ENCODE measurements at places on chromosomes 7 and 10.

DNA sequence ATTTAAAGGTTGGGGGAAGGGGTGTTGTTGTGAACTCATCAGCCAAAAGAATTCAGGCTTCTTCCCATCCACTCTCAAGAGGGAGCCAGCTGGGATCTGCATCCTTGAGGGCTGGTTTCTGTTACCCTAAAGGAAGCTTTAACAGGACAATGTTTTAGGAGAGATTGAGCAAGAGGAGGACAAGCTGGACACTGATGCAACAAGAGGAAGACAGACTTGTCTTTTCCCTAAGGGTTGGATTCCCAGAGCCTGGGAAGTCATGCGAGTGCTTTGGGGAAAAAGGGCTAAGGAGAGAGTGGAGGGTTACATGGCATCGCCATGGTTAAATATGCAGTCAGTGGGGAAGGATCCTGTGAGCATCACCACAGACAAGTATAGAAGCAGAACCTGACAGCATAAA lies 47.6 kb upstream of the PDE1C start:
- no peak for DNase-seq

DNA sequence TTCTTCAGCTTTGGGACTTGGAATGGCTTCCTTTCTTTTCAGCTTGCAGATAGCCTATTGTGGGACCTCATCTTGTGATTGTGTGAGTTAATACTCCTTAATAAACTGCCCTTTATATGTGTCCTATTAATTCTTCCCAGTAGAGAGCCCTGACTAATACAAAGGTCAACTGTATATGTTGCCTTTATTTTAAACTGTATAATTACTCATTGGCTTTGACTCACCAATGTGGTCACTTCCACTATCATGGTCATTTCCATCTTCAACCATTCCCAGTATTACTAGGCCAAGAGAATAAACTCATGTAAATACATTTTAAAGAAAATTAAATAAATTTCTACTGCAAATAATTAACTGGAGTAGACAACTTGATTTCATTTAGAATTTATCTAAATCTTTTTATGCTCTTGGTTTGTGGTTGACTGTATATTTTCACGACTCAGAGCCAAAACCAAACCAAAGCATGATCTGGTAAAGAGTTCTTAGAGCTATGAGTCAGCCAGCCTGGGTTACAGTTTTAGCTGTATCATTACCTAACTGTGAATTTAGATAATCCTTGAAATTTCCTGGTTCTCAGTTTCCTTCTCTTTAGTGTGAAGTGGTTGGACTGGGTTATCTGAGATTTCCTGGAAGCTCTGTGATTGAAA lies 188.4 kb downstream of the PPP1R3A start:
- no peak for DNase-seq

DNA sequence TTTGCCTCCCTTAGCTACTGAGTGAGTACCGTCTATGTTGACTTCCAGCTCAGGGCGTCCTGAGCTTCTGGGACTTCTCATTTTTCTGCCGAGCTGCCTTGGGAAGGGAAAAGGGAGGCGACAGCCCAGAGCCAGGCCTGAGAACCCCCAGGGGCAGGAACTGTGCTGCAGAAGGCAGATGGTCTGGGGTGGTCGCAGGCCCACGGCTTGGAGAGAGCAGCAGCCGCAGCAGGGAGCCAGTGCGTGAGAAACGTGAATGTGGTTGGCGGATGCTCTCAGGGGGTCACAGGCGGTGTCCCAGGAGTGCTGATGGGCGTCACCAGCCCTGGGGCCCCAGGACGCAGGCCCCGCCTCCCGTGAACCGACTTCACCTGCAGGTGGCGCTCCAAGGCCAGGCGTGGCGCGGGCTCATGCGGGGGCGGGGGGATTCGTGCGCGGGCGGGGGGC lies 9.2 kb upstream of the PWWP2B start:
- DNase-seq: peak; percentile 87

- DNase-seq: peak; percentile 89
Measured at GRCh38 chr10:120948889-120949608, 97.9 kb downstream of the WDR11 start.

- no peak for DNase-seq
Measured at GRCh38 chr10:132445516-132446194, 48.7 kb downstream of the PWWP2B start.

GRCh38 chr7:23353172-23353571 lies 54.0 kb downstream of the MALSU1 start:
- no peak for DNase-seq

- DNase-seq: no peak
Measured at GRCh38 chr10:22719406-22720042, 5.1 kb upstream of the PIP4K2A start.

DNA sequence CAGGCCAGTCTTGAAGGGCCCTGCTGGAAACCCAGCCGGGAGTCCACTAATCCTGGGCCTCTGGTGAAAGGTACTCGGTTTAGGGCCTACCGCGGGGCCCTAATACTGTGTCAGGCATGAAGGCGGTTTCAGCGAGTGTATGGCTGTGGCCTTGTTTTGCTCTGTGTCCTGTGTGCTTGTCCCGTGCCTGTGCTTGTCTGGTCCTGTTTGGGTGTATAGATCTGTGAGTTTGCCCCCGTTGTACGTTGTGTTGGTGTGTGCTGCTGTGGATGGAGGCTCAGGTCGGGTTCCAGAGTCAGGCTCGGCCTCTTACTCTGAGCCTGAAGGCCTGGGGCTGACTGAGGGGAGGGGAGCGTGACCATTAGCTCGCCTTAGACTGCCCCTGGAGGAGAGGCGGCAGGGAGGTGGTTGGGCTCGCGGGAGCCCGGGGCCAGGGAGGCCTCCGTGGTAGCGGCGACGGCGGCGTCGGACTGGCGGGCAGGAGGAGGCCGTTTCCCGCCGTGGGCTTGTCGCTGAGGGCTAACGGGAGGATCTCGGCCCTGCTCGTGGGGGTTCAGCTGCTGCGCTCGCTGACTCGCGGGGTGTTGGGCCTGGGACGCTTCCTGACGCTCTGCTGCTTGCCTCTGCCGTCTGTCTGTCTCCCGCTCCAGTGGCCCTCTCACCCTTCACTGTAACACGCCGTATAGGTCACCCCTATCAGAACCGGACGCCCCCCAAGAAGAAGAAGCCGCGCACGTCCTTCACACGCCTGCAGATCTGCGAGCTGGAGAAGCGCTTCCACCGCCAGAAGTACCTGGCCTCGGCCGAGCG lies 2.6 kb downstream of the TLX1 start:
- DNase-seq: no peak

DNA sequence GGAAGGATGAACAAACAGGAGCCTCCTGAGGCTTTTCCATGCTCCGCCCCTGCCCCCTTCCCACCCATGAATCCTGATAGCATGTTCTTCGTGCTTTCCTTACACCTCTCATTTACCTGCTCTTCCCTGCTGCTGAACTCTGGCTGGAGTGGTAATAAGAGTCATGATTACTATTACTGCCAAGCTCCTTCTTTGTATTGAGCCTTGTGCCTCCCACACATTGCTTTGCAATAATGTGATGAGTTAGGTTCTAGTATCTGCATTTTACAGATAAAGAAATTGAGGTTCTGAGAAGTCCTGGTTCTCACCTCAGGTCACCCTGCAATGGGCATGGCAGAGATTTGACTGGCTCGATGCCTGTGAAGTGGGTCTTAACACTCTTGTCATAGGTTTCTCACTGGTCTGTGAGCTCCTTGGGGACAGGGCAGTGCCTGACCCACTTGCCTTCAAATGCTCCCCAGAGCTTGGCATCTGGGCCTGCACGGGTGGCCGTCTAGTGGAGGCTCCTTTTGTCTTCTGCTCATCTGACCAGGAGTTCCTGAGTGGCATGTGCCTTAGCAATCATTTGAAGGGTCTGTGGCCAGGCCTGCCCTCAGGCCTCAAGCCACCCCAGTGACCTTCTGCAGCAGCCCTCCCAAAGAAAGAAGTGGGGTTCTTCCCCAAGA lies 309.2 kb upstream of the ZMIZ1 start:
- DNase-seq: no peak

GRCh38 chr7:158602905-158603772 lies 15.5 kb upstream of the PTPRN2 start:
- DNase-seq: no peak

GRCh38 chr7:41773756-41774155 lies 70.9 kb upstream of the INHBA start:
- no peak for DNase-seq

DNA sequence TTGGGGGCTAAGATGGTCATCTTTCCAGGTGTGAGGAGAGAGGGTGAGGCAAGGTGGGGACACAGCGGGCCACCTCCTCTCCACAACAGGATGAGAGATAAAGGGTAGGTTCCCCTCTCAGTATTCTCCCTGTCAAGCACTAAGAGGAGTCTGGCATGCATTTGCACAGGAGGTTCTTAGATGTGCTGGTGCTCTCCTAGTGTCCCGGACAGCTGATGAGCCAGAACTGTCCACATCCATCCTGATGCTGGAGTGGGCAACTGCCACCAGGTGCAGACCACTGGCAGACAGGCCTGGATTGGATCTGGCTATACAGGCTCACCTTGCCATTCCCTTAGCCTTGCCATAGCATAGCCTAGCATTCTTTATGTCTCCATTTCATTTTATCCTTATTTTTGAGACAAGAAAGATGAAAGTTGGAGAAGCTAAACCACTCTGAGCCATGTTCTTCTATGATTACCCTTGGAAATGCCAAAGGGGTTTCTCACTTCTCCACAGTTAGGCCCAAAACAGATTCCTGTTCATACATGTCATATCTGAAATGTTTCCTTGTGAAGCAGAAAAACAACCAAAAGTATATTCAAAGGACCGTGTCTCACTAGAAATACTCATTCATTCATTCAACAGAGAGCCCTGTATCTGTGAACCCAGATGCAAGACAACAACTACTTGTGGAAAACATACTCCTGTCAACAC lies 48.8 kb upstream of the ANTXRL start:
- no peak for DNase-seq

DNA sequence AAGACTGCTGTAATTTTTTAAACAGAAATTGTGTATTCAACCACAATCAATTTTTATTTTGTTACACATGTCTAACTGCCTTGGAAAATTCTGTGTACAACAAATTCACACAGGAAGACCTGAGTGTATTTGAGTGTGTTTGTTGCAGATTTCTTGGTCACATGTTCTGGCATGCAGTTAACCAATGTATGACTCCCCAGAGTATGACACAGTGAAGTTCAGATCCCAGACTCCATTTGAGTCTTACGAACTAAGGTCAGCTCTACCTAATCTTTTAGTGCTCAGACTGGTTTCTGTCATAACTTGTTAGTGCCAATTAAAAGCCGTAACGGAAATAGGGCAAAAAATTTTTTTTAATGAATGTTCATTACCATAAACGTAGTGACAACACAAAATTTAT lies 5.8 kb downstream of the GNAI1 start:
- no peak for DNase-seq

GRCh38 chr10:97849687-97850402 lies at the start of gene GOLGA7B:
Gene GOLGA7B (plus strand): TSS chr10:97849843. CDS start chr10:97850304, 461 bp downstream.
- DNase-seq: peak; percentile 89

DNA sequence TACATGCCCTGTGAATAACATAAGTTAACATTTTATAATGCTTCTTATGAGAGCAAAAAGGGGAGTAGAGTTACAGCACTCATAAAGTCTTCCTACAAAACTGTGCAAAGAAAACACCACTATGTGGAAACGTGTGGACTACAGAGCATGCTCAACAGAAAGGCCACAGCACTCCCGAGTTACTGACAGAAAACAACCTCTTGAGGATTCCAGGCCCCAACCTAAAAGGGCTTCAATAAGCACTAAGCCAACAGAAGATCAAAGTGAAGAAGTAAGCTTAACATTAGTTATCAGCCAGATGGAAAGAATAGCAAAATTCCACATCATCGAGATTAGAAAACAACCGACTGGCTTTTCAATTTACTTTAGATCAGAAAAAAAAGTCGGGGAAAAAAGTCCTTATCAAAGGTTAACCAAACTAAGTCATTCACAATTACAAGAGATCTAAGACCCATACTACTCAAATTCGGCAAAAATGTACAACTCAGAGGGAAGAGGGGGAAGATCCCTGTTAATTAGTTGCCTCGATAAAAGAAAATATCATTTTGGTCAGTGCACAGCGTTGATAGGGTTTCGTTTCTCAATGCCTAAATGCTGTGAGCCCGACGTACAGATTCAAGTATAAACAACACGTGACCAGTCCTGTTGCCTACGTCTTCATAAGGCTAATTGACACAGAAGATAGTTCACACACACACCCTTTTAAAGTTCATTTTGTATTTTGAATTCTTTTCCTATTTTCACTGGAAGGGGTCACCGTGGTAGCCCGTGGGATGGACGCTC lies 1.4 kb downstream of the KBTBD2 start:
- peak; percentile 70 for DNase-seq

DNA sequence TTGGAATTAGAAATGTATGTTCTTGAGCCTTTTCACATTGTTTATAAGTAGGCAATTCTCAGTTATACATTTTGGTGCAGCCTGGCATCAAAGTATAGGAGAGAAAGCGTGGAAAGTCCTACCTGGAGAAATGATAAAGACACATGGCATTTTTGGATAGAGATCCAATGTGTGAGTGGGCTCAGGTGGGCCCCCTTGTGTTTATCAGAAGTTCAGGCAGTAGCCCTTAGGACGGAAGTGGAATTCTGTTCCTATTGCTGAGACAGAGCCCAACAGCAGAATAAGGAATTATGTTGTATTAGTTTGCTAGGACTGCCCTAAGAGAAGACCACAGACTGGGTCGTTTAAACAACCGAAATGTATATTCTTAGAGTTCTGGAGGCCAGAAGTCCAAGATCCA lies 85.2 kb upstream of the AMPH start:
- DNase-seq: no peak

GRCh38 chr7:157501581-157501980 lies 164.8 kb downstream of the DNAJB6 start:
- DNase-seq: no peak

DNA sequence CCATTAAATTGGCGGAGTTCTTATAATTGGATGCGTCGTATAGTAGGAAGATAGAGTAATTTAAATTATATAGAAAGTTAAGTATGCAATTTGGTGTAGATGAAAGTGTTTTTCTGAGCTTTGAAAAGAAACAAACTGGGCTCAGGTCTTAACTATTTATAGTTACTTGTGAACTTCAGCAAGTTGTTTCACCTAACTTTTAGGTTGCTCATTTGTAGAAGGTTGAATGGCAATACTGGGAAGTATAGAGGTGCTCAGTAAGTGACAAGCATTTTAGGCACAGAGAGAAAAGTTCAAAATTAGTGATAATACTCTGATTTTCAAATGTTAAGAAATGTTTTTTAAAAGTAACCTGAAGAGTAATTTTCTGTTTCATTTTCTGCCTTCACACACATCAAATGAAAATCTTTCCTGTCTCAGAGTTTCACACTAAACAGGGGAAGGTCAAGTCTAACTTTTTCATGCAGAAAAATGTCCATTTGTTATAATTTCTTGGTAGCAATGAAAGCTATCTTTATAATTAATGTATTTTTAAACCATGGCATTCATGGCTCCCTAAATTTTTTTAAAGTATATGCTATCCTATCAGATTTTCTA lies 146.5 kb downstream of the PHF14 start:
- DNase-seq: no peak

DNA sequence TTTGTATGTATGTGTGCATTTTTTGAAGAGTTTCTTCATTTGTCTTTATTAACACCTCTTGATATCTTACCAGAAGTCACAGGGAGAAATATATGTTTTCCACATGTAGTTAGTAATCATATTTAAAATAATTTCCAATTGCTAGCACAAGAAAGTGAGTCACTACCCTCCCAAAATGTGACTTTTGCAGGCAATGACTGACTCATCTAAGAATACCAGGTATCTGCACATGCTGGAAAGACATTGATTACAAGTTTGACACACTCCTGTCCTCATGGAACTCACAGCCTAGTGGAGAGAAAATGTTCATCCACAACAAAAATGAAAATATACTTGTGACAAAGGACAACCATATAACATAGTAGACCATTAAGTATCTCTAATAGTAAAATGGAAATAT lies 82.9 kb downstream of the SEMA3D start:
- DNase-seq: no peak

GRCh38 chr7:16417906-16418305 lies 3.4 kb downstream of the CRPPA start:
- DNase-seq: no peak
